NCI-H69 (cell line): ENCODE measurements at places on chromosomes 3 and 15.
A peak's percentile ranks its signal among the peaks of the same experiment; 100 is the strongest.

DNA sequence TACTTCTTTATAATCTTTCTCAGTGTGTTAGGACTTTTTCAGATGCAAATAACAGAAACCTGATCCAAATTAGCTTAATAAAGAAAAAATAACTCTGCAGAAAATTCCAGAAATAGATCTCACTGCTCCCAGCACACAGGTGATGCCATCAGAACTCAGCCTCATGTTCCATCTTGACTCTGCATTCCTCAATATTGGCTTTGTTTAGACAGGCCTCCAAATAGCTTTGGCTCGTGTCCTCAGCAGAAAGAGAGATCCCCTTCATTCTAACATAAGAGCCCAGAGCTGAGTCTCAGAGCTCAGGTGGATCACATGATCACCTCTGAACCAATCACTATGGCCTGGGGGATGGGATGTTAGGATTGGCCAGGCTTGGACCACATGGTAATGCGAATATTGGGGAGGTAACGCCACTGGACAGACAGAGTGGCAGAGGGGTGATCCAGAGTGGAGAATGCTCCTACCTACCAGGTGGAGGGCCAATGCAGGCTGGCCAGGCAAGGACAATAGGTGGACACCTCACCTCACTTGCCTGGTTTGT is 46.6 kb upstream of the TBC1D21 start:
- DNase-seq, result no peak

- no peak for DNase-seq
Observed at GRCh38 chr15:91974321-91974720, 120.8 kb downstream of the SLCO3A1 start.

DNA sequence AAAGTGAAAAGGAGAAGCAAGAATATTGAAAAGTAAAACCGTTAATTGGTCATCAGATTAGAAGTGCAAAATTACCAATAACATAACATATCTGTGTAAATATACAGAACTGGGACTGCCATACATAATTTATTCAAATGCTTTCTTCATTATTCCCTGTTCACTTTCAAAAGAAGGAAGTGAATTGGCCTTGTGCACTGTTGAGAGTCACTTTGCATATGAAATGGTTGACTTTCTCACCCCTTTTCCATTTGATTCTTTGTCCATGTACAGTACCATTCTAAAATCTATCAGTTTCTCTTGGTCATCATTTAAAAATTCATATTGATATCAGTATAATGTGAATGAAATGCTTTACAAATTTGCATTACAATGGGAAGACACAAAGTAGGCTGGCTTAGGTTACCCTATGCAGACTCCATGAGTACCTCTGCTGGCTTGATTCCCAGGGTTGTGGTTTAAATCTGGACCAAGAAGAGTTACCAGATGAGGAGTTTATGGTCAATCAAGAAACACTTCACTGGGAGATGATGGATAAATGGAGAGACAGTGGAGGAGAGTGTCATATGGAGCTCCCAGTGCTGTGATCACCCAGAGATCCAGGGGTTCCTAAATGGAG is 210.9 kb upstream of the TOPAZ1 start:
- no peak for DNase-seq

DNA sequence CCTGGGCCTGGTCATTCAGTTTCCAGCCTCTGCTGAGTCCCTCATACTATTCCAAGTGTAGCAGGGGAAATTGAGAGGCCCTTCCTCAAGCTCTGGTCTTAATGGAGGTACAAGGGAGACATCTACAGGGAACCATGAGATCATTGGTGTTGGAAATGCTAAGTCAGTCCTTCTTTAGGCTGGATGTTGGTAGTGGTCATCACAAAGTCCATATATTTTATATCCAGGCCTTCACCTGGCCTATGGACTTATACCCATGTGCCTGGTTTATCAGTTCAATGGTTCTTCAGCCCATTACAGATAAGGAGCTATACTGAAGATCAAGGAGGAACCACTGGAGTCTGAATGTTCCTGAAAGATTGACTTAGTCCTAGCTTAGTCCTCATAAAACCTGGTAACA is 135.0 kb downstream of the STAG1 start:
- DNase-seq, result no peak

DNA sequence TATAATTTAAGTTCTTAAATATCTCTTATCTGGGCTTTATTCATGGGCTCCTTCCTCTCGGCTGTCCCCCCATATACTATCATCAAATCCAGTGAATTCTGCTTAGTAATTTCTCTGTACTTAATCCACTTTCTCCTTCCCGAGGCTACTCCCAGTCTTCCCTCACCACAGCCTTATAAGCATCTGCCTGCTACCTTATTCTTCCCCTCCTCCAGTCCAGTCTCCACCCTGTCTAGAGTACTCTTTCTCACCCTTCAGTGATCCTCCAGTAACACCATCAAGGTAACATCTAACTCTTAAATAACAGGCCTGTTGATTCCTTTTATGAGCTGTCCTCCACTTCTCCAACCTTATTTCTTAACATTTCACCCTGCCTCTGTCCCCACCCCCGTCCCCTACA is 65.8 kb downstream of the NEO1 start:
- no peak for DNase-seq

DNA sequence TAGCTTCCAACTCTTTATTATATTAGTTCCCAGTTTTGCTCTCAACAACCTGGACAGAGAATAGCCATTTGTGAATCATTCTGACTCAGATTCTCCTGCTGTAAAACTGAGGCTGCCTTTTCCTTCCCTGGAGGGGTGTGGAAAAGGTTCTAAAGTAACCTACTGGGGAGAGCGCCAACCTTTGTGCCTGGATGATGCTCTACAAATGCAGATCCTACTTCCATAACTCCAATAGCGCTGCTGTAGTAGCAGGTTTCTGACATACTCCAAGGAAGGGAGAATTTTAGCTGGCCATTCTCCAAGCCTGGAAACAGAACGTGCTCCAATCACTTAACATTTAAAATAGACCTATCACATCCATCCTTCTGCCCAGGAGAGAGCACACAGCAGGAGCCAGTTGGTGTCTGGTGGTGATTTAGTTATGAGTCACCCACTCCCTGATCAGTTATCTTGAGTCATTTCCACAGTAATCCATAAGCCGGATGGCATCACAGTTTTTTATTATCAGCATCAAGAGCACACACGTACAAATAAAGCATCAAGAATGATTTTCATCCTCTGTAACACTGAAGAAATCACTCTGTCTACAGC is 38.3 kb downstream of the MYH15 start:
- DNase-seq, result peak; percentile 61

GRCh38 chr15:69573815-69574475 is 121.3 kb downstream of the RPLP1 start:
- no peak for DNase-seq

- no peak for DNase-seq
Observed at GRCh38 chr15:98390946-98391530, 257.3 kb upstream of the IGF1R start.

DNA sequence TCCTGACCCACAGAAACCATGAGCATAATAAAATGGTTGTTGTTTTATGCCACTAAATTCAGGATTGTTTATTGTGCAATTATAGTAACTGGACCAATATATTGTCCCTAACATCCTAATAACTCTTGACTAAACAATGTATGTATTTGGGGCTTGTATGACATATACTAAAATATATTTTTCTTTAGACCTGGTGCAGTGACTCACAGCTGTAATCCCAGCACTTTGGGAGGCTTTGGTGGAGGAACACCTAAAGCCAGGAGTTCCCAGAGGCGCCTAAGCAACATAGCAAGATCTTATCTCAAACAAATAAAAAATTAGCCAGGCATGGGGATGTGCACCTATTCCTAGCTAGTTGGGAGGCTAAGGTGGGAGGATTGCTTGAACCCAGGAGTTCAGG is 180.4 kb downstream of the SUCNR1 start:
- no peak for DNase-seq

GRCh38 chr3:31274326-31275024 is 258.2 kb upstream of the STT3B start:
- DNase-seq, result no peak
